ENCODE measurements at places on chromosomes 7 and 10. TPM values are rescaled to one million over a fixed set of nuclear protein-coding genes. Genes with fewer than 3 reads are reported as not detected.

The PSTK gene
- 3.3 TPM for total RNA-seq

The PROSER2 gene
- total RNA-seq, result 2.8 TPM

The SYT15 gene
- 2.1 TPM for total RNA-seq

The NME8 gene
- 0.57 TPM for total RNA-seq

The NODAL gene
- not detected for total RNA-seq

The PILRA gene
- 7.4 TPM for total RNA-seq

The LIPM gene
- total RNA-seq, result not detected

The CCSER2 gene
- 60.5 TPM for total RNA-seq

The UNCX gene
- not detected for total RNA-seq

The NAT16 gene
- total RNA-seq, result not detected

The BHLHA15 gene
- not detected for total RNA-seq

GRCh38 chr7:69465262-69465661, 133.0 kb upstream of the AUTS2 start:
- DNase-seq, result no peak
- no peaks in the 10 kb centered on the region for H3K4me1 ChIP-seq
- no peaks in the 10 kb centered on the region for H3K36me3 ChIP-seq
- no peak overlapping the region for H3K27ac ChIP-seq
- H3K27me3 ChIP-seq, result no peaks in the 10 kb centered on the region
- no peak overlapping the region for H3K4me3 ChIP-seq

GRCh38 chr7:50766106-50766848, 16.4 kb downstream of the GRB10 start:
- H3K36me3 ChIP-seq, result no peaks in the 10 kb centered on the region
- peaks cover 58% of the 10 kb centered on the region for H3K4me1 ChIP-seq
- H3K27me3 ChIP-seq, result no peaks in the 10 kb centered on the region

DNA sequence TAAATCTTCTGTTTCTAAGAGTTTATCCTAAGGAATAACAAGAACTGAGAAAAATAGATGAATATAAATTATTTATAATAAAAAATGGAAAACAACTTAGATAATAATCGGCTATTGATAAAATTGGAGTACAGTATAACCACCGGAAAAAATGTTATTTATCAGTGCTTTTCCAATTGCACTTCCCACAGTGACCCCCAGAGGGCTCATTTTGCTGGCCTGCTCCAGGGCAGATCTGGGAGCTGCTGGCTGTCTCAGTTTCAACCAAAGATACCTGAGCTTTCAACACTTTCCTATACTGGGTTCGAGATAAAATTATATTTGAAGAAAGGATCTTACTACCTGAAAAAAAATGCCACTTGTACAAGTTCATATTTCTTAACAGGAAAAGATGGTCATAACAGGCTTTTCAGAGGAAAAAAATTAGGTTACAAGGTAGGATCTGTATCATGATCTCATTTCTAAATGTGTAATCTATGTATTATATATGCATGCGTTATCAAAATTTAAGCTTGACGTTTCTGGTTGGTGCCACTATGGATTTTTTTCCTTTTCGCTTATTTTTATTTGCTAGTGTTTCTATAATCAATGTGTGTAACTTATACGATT, 165.7 kb downstream of the NPSR1 start:
- no peaks in the 10 kb centered on the region for H3K36me3 ChIP-seq
- DNase-seq, result no peak
- no peak overlapping the region for H3K4me3 ChIP-seq
- H3K27me3 ChIP-seq, result no peaks in the 10 kb centered on the region

- DNase-seq, result no peak
- no peak overlapping the region for H3K4me3 ChIP-seq
- H3K36me3 ChIP-seq, result no peaks in the 10 kb centered on the region
Measured at GRCh38 chr10:23363793-23364135, 19.2 kb upstream of the C10orf67 start.

GRCh38 chr7:17599733-17600339, 301.4 kb downstream of the AHR start:
- no peak for DNase-seq
- H3K36me3 ChIP-seq, result no peaks in the 10 kb centered on the region

DNA sequence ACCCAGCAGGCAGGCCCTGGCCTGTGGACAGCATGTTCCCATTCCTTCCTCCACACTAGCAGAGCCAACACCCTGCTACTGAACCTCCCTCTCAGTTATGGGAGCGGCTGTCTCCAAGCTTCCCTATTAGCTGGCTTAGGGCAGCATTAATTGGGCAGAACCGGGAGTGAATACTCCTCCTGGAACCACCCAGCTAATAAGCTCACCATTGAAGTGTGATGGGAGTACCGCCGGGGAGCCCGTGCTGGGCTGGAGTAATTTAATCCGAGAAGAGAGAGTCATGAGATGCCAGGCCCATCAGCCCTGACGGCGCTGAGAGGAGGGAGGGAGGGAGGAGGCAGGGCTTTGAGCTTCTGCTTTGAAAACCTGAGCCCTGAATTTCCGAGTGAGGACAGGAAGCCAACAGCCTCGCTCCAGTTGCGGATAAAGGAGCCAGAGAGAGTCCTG, 31.8 kb upstream of the ELFN1 start:
- no peak overlapping the region for H3K4me3 ChIP-seq
- no peak overlapping the region for H3K27ac ChIP-seq
- no peaks in the 10 kb centered on the region for H3K36me3 ChIP-seq

GRCh38 chr10:52879091-52879807, 106.7 kb upstream of the MBL2 start:
- DNase-seq, result no peak
- H3K27ac ChIP-seq, result no peak overlapping the region
- no peaks in the 10 kb centered on the region for H3K36me3 ChIP-seq
- peaks cover 10% of the 10 kb centered on the region for H3K4me1 ChIP-seq

DNA sequence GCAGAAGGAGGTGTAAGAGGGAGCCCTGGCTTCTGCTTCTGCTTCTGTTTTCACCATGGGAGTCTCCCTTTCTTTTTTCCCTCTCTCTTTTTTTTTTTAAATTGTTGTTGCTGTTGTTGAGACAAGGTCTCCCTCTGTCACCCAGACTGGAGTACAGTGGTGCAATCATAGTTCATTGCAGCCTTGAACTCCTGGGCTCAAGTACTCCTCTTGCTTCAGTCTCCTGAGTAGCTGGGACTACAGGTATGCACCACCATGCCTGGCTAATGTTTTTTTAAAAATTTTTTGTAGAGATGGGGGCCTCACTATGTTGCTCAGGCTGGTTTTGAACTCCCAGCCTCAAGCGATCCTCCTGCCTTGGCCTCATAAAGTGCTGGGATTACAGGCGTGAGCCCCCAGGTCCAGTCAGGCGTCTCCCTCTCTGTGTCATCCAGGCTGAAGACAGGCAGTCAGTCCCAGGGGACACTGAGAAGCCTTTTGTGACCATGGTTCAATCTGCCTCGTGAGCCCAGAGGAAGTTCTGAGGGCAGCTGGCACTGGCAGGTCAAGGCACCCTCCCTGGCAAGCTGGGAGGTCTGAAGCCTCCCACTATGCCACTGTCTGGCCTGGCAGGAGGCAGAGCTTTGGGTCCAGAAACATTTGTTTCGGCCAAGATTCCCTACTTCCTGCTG, 33.6 kb upstream of the NPFFR1 start:
- no peaks in the 10 kb centered on the region for H3K36me3 ChIP-seq
- H3K27me3 ChIP-seq, result no peaks in the 10 kb centered on the region
- no peak overlapping the region for H3K4me3 ChIP-seq
- no peak for DNase-seq
- peaks cover 6% of the 10 kb centered on the region for H3K4me1 ChIP-seq

- H3K4me3 ChIP-seq, result no peak overlapping the region
- no peaks in the 10 kb centered on the region for H3K27me3 ChIP-seq
- DNase-seq, result no peak
- no peaks in the 10 kb centered on the region for H3K36me3 ChIP-seq
Measured at GRCh38 chr7:116177009-116177408, 33.3 kb upstream of the TES start.

- no peaks in the 10 kb centered on the region for H3K27me3 ChIP-seq
- no peak for DNase-seq
- peaks cover 21% of the 10 kb centered on the region for H3K4me1 ChIP-seq
- no peaks in the 10 kb centered on the region for H3K36me3 ChIP-seq
Measured at GRCh38 chr7:113824117-113824823, 94.5 kb downstream of the PPP1R3A start.

- H3K27ac ChIP-seq, result no peak overlapping the region
- no peaks in the 10 kb centered on the region for H3K27me3 ChIP-seq
- H3K4me3 ChIP-seq, result no peak overlapping the region
- H3K36me3 ChIP-seq, result no peaks in the 10 kb centered on the region
- H3K4me1 ChIP-seq, result no peaks in the 10 kb centered on the region
Measured at GRCh38 chr10:128511284-128511683, 385.1 kb upstream of the MKI67 start.

- peaks cover 98% of the 10 kb centered on the region for H3K4me1 ChIP-seq
- H3K27ac ChIP-seq, result peak overlapping the region; percentile 86
- no peaks in the 10 kb centered on the region for H3K27me3 ChIP-seq
- DNase-seq, result no peak
Measured at GRCh38 chr10:122163174-122164022, 107.7 kb upstream of the BTBD16 start.

- peaks cover 53% of the 10 kb centered on the region for H3K4me1 ChIP-seq
- no peak for DNase-seq
- H3K27me3 ChIP-seq, result no peaks in the 10 kb centered on the region
Measured at GRCh38 chr7:70354409-70355169, 756.3 kb downstream of the AUTS2 start.

DNA sequence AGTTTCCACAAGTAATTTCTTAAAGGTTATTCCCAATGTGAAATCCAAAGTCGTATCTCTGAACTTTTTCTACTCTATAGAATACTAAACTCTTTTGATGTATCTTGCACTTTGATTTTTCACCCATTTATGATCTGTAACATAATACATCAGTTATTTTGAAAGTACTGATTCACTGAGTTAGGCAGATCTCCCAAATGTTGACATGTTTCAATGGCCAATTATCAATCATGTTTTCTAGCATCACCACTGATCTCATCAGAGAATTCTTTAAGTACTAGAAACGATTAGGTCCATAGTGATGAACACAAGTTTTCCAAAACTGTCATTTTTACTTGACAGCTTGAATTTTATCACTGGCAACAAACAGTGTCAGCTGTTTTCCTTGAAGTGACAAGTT, 119.0 kb downstream of the ATE1 start:
- peaks cover 6% of the 10 kb centered on the region for H3K36me3 ChIP-seq
- no peak for DNase-seq
- H3K27me3 ChIP-seq, result no peaks in the 10 kb centered on the region
- no peaks in the 10 kb centered on the region for H3K4me1 ChIP-seq

GRCh38 chr10:118369641-118370205, 27.6 kb upstream of the FAM204A start:
- H3K4me1 ChIP-seq, result no peaks in the 10 kb centered on the region
- no peak overlapping the region for H3K4me3 ChIP-seq
- H3K36me3 ChIP-seq, result no peaks in the 10 kb centered on the region
- H3K27ac ChIP-seq, result no peak overlapping the region
- H3K27me3 ChIP-seq, result peaks cover 4% of the 10 kb centered on the region
- no peak for DNase-seq

DNA sequence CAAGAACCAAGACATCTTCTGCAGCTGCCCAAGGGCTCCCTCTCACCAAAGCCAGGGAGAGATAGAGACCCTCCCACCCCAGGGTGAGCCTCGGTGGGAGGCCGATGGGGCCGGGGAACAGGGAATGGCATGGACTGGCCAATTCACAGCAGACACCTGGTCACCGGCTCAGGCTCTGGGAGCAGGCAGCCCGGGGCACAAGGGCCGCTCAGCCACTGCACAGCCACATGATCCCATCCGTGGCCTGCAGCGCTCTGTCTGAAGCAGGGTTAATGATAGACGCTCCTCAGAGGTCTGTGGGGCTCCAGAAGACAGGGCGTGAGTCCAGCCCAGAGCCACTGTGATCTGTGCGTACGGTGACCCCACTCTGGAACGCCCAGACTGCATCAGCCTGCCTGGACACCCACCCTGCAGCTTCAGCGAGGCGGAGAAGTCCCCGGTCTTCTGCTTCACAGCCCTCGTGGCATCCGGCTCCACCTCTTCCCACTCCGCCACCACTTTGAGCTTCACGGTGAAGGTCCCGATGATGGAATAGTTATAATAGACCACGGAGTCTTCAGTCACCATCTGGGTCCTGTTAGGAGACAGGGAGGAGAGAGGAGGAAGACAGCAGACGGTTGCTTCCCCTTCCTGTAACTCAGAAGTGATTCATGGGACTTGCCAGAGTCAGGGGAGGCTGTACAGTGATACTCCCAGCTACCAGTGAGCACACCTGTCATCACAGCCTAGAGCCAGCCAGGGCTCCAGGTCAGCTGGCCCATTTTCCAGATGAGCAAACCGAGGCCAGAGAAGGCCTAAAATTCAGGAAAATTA, 14.0 kb downstream of the TMEM130 start:
- no peaks in the 10 kb centered on the region for H3K4me1 ChIP-seq
- DNase-seq, result no peak
- H3K27ac ChIP-seq, result no peak overlapping the region
- H3K27me3 ChIP-seq, result no peaks in the 10 kb centered on the region
- H3K36me3 ChIP-seq, result no peaks in the 10 kb centered on the region
- no peak overlapping the region for H3K4me3 ChIP-seq

DNA sequence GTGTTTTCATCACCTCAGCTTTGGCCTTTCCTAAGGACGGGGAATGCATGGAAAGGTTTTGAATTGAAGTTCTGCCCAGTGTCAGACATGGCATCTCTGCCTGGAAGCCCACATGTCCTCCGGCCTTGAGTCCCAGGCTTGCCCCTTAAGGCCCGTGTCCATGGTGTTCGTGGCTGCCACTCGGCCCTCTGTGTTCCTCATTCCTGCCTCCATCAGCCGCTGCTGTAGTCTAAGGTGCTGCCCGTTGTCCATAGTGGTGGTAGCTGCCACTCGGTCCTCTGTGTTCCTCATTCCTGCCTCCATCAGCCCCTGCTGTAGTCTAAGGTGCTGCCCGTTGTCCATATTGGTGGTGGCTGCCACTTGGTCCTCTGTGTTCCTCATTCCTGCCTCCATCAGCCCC, 180.7 kb upstream of the SHH start:
- H3K36me3 ChIP-seq, result no peaks in the 10 kb centered on the region
- no peaks in the 10 kb centered on the region for H3K4me1 ChIP-seq
- H3K4me3 ChIP-seq, result no peak overlapping the region
- H3K27me3 ChIP-seq, result no peaks in the 10 kb centered on the region
- H3K27ac ChIP-seq, result no peak overlapping the region
- no peak for DNase-seq

- H3K27me3 ChIP-seq, result no peaks in the 10 kb centered on the region
- no peak for DNase-seq
- H3K36me3 ChIP-seq, result no peaks in the 10 kb centered on the region
- H3K27ac ChIP-seq, result no peak overlapping the region
- H3K4me3 ChIP-seq, result no peak overlapping the region
Measured at GRCh38 chr7:14765731-14766130, 136.8 kb downstream of the DGKB start.

GRCh38 chr10:60731134-60731885, 47.0 kb upstream of the CDK1 start:
- no peaks in the 10 kb centered on the region for H3K36me3 ChIP-seq
- H3K27me3 ChIP-seq, result peaks cover 14% of the 10 kb centered on the region
- peaks cover 17% of the 10 kb centered on the region for H3K4me1 ChIP-seq
- H3K27ac ChIP-seq, result no peak overlapping the region

- no peaks in the 10 kb centered on the region for H3K4me1 ChIP-seq
- H3K27ac ChIP-seq, result no peak overlapping the region
- H3K27me3 ChIP-seq, result no peaks in the 10 kb centered on the region
- H3K4me3 ChIP-seq, result no peak overlapping the region
- no peak for DNase-seq
Measured at GRCh38 chr7:32564542-32564941, 69.3 kb downstream of the AVL9 start.

GRCh38 chr10:102781090-102781920, 37.6 kb downstream of the WBP1L start:
- peak overlapping the region; percentile 94 for H3K27ac ChIP-seq
- no peak for DNase-seq
- no peak overlapping the region for H3K4me3 ChIP-seq

- no peaks in the 10 kb centered on the region for H3K27me3 ChIP-seq
- H3K4me1 ChIP-seq, result peaks cover 27% of the 10 kb centered on the region
- no peak for DNase-seq
- H3K27ac ChIP-seq, result peak overlapping the region; percentile 3
Measured at GRCh38 chr10:84360637-84361365, 32.4 kb downstream of the CCSER2 start.

All from esophagus muscularis mucosa (tissue), 4 donors.